ENCODE measurements at places on chromosomes 12 and 14.

GRCh38 chr14:86013641-86014040 is 483.7 kb downstream of the FLRT2 start:
- no peak for DNase-seq

- no peak for DNase-seq
Measured at GRCh38 chr14:89721956-89722355, 232.6 kb downstream of the EFCAB11 start.

DNA sequence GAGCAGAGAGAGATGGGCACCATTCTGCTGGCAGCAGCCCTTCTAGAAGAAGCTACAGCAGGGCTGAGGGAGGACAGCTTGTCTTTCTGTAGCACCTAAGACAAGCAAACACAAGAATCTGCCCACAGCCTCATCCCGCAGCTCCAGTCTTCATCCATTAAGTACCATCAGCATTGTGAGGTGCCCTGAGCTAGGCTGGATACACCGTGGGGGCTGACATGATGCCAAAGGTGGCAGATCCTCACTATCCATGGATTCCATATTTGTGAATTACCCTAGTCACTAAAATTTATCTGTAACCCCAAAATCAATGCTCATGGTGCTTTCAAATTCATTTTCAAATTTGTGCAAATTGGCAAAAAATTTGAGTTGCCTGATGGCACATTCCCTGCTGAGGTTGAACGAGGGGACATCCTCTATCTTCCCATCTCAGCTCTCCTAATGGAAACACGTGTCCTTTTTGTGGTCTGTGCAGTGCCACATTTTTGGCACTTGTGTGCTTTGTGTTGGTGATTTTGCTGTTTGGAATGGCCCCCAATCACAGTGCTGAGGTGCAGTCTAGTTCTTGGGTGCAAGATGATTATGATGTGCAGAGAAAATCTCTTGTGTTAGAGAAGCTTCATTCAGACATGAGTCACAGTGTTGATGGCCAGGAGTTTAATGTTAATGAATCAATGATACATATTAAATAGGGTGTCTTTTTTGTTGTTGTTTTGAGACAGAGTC is 7.0 kb downstream of the PITPNM2 start:
- no peak for DNase-seq

DNA sequence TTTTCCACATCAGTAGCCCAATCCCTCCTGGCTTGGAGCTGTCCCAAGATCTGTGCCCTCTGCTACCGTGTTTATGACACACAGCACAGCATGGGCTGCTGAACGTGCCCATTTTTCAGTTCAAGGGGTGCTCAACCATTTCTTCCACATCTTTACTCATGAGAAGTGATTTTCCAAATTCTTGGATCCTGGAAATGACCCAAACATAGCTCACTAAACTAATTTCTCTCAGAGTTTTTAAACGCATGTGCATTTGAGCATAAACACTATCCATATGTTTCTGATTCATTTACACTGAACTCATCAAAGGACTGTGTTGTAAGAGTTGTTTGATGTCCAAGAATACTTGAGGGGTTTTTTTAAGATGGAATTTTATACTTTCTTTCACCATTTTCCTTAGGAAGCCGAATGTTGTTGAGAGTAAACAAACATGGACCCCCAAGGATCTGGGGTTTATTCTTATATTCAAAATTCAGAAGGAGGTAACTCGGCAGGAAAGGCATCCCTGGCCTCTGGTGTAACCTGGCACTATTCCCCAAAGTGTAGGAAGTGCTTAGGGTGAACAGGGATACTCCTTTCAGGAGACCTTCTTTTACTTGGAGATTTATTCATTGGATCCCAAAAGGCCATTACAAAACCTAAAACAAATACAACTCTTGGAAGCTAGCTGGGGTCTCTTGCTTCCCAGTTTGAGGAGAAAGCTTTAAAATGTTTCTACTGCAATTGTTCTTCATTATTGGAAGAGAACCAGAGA is 215.0 kb downstream of the BMP4 start:
- no peak for DNase-seq

GRCh38 chr14:31196839-31197492 is 10.6 kb downstream of the HECTD1 start:
- no peak for DNase-seq

DNA sequence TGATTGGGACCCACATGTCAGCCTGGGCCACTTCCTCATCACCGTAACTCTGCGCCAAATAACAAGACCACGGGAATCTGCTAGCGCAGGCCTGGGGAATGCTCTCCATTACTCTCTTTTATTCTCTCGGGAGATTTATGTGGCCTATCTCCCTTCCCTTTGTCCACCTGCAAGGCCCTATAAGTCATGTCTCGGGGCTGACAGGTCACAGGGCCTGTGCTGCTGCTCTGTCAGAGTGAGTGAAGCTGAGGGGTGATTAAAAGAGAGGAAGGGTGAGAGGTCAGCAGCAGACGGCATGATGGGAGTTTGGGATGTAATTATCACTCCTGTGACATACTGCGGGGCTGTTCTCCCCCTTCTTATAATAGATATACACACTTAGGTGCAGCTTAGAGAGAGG is 26.2 kb upstream of the GPATCH2L start:
- DNase-seq, result no peak

DNA sequence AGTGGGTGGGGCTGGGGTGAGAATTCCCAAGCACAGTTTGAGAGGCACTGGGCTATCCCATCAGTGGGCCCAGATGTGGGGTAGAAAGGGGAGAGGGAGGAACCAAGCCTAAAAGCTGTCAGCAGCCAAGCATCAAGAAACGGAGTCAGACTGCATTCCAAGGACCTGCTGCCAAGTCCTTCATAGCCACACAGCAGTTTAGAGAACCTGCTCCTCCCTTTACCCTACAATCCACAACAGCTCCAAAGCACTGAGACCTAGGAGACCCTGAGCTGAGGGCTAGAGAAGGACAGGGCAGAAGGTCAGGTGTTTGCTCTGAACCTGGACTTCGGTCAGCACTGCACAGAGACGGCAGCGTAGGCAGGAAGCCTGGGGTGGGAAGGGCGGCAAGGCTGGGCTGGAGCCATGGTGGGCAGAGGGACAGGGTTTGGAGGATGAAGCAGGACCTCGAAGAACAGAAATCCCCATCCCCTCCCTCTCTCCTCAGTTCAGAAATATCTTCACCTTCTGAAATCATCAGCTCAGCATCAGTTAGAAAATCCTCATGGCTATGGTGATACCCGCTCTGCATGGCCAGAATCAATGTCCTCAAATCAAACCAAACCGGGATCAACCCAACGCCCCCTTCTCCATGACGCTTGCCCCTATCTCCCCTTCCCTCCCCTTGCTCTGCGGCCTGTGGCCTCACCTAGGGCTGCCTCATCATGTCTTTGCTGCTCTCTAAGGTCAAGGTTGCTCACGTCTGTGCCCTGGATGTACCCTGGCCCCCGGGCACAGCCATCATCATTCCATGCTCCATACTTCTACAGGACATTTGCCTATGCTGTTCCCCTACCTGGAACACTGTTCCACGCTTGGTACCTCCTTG is 12.9 kb upstream of the SERPINA4 start:
- DNase-seq, result no peak

- DNase-seq, result no peak
Measured at GRCh38 chr12:89977405-89978085, 268.9 kb upstream of the ATP2B1 start.

GRCh38 chr12:95204141-95204866 is 13.0 kb downstream of the FGD6 start:
- DNase-seq, result no peak

DNA sequence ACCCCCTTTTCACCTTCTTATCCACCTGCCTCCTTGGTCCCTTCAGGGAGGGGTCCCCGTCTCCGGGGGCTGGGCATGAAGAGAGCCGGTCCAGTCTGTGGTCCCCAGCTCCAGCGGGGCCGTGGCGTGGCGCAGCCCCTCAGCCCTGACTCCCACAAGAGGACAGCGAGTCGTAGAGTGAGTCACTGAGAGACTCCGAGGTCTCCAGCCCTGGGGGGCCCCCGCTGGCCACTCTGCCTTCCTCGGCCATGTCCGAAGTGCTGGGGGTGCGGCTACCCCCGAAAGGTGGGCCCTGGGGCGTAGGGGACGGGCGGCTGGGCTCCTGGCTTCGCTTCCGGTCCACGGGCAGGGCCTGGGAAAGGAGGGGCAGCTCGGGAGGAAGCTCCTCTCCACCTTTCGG is 36.5 kb downstream of the NCKAP5L start:
- no peak for DNase-seq

DNA sequence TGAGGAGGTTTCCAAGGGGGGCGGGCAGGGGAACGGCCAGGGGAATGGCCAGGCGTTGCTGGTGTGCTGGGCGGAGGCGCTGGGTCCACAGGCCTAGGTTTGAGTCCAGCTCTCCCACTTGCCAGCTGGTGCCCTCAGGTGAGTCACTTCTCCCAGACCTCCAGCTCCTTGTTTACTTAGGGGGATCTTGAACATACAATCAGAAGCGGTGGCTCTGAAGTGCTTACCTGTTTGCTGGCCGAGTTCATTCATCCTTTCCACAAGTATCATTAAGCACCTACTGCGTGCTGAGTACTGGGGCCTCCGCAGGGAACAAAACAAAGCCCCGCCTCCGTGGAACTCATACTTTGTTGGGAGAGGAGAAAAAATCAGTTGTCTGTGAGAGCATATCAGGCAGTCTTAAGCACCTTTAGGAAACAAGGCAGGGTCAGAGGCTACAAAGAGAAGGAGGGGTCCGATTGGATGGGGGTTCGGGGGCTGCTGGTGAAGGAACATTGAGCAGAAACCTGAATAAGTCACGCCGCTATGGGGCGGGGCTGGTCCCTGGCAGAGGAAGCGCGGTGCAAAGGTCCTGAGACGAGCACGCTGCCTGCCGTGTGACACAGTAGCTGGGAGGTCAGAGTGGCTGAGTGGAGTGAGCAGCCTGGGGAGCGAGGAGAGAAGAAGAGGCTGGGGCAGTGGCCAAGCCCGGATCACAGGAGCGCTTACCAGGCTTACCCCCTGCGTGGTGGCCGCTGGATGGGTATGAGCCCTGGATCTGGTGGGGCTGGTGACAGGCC is 15.1 kb downstream of the MVK start:
- DNase-seq, result no peak

DNA sequence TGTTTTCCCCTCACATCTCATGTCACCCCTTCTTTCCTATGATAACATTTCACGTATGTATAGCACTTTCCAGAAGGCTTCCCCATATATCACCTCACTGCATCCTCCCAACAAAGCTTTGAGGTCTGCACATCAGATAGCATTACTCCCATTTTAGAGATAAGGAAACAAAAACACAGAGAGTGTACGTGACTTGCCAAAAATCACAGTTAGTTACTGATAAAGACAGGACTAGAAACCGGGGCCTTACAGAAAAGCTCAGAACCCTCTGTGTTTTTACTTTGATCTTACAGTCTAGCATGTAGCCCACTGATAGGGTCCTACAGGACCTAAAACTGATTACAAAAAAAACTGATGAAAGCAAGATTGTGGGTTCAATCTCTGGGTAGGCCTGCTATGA is 202.9 kb upstream of the CDKN3 start:
- DNase-seq, result no peak

GRCh38 chr12:3644104-3644503 is 108.8 kb downstream of the CRACR2A start:
- DNase-seq, result peak; percentile 34

DNA sequence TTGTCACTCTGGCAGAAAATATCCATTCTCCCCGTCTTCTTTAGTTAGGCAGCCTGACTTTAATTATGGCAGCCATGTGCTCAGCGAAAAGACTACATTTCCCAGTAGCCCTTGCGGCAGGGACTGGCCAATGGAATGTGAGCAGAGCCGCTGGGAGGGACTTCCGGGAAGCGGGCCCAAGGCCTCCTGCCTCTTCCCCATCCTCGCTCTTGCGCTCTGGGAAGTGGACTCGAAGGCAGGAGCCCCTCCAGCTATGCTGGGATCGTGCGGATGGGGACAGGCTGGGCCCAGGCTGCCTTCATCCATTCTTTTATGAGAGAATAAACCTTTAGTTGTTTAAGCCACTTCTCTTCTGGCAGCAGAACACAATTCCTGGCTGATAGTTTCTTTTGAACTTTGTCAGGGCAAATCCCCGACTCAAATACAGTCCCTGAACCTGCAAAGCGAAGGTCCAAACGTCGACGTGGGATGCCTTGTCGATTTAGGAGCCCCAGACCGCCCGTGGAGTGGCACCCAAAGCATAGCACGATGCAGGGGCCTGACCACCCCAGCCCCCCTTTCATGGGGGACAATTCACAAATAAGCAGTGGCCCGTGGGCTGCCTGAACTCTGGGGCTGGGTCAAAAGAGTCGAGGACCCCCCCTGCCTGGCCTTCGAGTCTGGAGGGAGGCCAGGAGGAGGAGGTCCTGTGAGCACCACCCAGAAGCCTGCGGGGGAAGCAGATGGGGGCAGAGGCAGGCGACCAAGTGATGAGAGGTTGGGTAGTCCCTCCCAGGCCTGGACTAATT is 15.6 kb upstream of the LRTM2 start:
- DNase-seq, result peak; percentile 53

DNA sequence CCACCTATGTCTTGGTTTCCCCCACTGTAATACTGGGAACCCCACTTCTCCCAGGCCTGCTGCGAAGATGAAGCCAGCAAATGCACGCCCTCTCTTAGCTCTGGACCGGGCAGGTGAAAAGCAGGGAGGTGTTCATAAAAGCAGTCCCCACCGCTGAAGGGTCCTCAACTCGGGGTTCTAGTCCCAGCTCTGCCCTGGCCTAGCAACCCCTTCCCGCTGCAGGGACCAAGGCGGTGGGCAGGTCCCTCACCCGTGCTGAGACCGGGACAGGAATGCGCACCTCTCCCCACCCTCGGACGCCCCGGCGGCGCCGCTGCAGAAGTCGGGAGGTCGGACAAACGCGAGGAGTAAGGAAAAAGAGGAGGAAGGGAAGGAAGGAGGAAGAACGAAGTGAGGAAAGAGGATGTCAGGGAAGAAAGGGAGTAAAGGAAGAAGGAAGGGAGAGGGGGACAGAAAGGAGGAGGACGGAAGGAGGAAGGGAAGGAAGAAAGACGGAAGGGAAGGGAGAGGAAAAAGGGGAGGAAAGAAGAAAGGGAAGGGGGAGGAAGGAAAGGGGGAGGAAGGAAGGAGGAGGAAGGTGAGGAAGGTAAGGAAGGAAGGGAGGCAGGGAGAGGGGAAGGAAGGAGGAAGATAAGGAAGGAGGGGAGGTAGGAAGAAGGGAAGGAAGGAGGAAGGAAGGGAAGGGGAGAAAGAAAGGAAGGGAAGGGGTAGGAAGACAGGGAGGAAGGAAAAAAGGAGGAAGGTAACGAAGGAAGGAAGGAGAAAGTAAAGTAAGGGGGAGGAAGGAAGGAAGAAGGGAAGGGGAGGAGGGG is 701 bp downstream of the SPRING1 start:
- no peak for DNase-seq

- no peak for DNase-seq
Measured at GRCh38 chr14:71628433-71628832, 303.8 kb upstream of the RGS6 start.

- no peak for DNase-seq
Measured at GRCh38 chr12:32895688-32896431, 717 bp downstream of the PKP2 start.
